ENCODE measurements at places on chromosomes 2 and 18.

GRCh38 chr2:170512266-170512665 lies 202.9 kb upstream of the SP5 start:
- DNase-seq = no peak

GRCh38 chr2:42578621-42579020 lies 10.2 kb downstream of the MTA3 start:
- no peak for DNase-seq

GRCh38 chr2:236008006-236008405 lies 160.2 kb downstream of the GBX2 start:
- DNase-seq = peak; percentile 29

DNA sequence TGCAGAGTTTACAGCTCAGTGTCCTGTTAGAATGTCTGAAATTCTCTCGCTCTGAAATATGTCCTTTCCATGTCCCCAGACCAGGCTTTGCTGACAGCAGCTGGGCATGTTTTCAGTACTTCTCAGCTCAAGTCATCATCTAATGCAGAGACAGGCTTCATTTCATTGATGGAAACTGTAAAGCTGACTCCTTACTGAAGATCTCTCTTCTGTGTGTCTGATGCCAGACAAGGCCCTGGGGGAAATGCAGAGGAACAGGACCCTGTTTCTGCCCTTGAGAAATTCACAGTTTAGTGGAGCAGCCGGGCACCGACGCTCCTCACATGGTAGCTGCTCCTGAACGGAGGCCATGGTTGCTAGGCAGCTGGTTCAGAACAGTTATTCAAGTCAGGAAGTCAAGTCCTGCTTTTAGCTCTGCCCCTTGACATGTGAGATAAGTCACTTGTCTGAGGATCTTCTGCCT lies 24.6 kb upstream of the FZD7 start:
- peak; percentile 45 for DNase-seq

DNA sequence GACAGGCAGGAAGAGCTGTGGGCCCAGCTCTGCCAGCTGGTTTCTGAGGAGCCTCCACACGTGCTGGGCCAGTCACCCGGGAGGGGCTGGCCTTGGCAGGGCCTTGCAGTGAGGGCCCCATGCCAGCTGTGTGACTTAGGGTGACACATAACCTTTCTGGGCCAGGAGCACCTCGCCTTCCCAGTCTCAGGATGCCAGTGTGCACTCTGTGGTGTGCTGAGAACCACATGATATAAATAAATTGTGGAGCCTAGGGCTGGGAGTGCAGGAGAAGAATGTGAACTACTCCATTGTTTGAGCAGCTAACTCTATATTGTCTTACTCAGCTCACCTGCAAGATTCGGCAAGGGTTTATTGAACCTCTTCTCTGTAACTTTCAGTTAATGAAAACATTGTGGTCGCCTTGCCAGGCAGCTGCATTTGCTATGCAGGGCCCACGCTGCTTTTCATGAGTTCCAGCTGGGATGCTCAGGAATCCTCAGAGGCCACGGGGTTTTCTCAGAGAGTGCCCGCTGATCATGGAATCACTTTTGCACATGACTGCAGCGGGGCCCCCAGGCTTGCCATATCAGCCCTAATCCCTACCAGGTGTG lies 222.3 kb downstream of the SH3RF3 start:
- DNase-seq = peak; percentile 91

DNA sequence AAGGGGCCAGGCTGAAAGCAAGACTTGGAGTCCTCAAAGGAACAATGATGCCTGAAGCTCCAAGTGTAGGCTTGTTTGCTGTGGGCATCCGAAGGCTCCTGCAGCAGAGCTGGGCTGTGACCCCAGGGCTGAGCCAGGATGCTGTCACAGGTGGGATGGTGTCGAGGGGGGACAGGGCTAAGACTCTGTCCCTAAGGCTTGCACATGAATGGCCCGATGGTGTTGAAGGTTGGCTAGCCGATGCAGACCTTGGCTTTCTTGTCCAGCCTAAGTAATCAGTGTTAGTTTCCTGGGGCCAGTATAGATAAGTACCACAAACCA lies 251.0 kb downstream of the NDUFA10 start:
- no peak for DNase-seq

Data from AG08395 (cell line).